Stimulated activated CD4-positive, alpha-beta T cell treated with anti-CD3 and anti-CD28 coated beads, Interleukin-1b, Interleukin-23, amount 100 ng/mL, for 1 hour (primary cell): ENCODE measurements at places on chromosomes 11 and 22.

- DNase-seq: no peak
Observed at GRCh38 chr11:47257517-47258316, at the start of gene NR1H3. TSS of gene NR1H3 (plus strand) at chr11:47257996. CDS start at chr11:47259217, 1,221 bp downstream.

DNA sequence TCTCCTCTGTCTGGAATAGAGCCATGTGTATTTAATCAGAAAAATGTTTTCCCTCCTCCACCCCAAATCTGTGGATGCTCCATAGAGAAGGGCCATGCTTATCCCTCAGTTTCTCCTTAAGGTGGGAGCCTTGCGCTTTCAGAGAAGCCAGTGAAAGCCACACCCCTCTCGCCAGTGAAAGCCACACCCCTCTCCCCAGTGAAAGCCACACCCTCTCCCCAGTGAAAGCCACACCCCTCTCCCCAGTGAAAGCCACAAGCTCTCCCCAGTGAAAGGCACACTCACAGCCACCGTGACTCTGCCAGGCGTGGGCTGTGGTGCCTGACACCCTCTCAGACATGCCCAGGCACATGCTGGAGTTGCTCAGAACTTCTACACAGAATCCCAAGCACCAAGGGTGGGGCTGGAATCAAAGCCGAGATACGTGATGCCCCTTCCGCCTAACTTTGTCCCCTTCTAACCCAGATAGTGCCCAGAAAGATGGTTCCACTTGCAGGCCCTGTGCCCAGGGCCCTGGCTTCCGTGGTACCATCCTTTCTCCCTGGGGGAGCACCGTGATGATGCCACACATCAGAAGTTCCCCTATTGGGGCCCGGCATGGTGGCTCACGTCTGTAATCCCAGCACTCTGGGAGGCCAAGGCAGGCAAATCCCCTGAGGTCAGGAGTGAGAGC is 16.5 kb upstream of the PRR5 start:
- peak; percentile 68 for DNase-seq

GRCh38 chr11:706439-706956 is 467 bp downstream of the EPS8L2 start:
- no peak for DNase-seq

- DNase-seq: no peak
Observed at GRCh38 chr22:46769191-46769675, 6.8 kb downstream of the TBC1D22A start.

DNA sequence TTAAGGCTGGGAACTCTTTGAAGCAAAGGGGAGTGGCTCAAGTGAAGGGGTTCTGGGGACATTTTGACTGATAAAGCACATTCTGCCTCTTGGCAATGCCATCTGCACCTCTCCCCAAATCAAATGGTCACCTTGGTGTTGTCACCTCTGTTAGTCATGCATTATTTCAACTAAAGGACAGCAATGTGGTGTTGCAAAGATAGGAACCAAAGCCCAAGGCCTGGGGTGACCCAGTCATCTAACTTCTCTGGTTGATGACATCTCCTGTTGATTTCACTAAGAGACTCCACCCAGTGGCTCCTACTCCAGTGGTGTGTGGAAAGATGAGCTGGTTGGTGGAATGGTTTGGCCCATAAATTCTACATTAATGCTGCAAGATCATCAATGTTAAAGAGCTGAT is 7.8 kb upstream of the MS4A1 start:
- no peak for DNase-seq

DNA sequence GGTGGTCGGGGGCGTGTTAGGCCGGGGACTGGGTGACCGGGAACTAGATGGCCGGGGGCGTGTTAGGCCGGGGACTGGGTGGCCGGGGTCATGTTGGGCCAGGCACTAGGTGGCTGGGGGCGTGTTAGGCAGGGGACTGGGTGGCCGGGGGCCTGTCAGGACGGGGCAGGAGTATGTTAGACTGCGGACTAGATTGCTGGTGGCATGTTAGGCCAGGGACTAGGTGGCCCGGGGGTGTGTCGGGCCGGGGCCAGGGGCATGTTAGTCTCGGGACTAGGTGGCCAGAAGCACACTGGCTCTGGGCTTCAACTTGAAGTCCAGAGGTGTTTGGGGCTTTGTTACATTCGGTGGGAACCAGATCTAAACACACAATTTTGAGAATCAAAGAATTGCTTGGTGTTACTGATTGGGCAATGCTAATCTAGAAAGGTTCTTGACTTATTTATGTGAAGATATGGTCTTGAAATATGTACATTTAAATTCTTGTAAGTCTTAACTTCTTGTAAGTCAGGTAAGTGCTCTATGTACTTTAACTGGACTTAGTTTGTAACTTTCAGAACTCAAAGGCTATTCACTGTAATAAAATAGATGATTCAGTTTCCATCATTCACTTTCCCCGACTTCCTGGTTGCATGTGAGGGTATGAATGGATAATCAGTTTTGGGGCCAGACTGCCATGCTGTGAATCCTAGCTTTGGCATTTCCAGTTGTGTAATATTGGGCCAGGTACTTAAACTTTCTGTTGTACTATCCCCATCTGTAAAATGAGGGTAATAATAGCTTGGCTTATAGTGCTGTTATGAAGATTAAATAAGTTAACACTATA is 1.1 kb downstream of the EXT2 start:
- DNase-seq: no peak

GRCh38 chr11:71330996-71331395 is 78.6 kb upstream of the SHANK2 start:
- DNase-seq: no peak

DNA sequence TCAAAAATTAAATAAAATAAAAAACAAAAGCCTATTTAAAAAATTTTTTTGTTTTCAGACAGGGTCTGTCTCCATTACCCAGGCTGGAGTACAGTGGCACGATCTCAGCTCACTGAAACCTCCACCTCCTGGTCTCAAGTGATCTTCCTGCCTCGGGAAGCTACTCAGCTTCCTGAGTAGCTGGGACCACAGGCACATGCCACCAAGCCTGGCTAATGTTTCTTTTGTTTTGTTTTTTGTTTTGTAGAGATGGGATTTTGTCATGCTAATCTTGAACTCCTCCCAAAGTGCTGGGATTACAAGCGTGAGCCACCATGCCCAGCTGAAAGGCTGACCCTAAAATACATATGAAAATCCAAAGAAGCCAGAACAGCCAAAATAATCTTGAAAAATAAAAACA is 20.4 kb upstream of the L3MBTL2 start:
- no peak for DNase-seq

DNA sequence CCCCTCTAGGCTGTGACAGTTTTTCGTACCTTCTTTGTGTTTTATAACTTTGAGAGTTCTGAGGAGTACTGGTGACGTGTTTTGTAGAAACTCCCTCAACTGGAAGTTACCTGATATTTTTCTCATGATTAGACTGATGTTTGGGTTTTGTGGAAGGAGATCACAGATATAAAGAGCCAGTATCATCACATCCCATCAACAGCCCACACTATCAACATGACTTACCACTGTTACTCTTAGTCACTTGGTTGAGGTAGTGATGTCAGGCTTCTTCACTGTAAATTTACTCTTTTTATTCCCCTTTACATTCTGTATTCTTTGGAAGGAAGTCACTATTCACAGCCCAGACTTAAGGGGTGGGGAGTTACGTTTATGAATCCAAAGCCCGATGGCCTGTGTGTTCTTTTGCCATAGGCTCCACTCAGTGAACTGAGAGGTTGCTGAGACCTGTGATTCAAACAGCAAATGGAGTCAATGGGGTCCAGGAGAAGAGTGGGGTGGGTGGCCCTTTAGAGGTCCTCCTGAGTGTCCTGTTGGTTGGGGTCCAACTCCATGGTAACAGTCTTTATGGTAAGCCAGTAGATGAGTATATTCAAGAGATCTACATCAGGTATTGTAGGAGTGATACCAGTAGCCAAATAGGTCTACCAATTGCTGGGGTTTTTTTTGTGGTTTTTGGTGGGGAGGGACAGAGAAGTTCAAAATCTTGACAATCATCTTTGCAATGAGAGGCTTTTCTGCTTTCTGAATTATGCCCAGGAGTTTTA is 15.2 kb upstream of the MS4A4E start:
- DNase-seq: no peak

GRCh38 chr22:26082866-26083265 is 86.4 kb upstream of the SEZ6L start:
- no peak for DNase-seq

DNA sequence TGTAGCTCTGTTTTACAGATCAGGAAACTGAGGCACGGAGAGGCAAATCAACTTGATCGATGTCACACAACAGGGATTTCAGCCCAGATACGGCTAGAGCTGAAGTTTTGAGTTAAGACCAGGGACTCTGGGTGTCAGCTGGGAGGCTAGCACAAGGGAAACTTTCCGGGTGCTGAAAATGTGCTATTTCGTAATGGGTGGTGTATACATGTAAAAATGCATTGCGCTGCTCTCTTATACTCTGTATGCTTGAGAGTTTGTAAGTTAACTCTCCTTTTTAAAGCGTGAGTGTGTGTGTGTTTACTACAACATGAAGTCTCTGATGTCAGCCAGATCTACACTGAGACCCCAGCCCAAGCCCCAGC is 227.6 kb downstream of the MN1 start:
- DNase-seq: no peak

DNA sequence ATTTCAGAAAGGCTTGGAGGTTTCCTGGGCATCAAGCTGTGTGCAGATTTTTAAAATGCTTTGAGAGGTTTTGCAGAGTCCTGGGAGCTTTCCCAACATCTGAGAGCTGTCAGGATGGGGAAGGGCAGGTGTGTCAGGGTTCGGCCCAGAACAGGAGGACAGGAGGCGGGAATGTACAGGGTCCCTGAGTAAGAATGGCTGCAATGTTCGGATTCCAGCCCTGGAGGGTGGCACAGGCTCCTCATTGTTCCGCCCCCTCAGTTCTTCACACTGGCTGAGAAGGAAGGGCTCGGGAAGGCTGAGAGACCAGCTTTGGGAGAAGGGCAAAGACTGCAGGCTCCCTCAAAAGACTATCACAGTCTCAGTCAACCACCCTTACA is 5.1 kb upstream of the SEPTIN3 start:
- DNase-seq: no peak

GRCh38 chr11:45924036-45924915 is 1.8 kb downstream of the LARGE2 start:
- no peak for DNase-seq

- DNase-seq: no peak
Observed at GRCh38 chr11:115653926-115654325, 149.7 kb upstream of the CADM1 start.

DNA sequence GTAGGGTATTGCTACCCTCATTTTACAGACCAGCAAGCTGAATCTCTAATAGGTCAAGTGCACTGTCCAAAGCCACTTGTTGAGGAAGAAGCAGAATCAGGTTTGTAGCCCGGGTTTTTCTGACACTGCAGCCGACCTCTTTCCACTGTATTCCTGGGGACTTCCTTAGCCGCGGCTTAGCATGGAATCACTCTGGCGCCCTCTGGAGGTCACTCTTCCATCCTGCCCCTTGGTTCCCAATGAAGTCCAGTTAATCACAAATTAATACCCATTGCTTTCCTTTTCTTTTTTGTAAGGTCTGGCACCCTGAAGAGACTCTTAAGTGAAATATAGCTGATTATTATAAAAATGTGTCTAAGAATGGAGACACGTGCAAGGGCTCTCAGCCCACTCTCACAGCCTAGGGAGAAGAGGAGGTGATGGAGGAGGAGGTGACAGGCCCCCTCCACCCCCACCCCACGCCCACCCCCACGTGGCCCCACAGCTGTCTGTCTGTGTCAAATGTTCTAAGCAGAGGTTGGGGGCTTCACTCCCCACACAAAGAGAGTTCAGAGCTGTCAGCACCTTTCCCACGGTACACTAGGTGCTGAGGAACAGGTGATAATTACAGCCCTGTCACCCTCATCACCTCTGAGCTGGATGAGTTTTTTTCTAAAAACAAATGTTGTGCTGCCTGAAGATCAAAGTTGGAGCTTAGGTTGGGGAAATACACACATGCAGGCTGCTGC is 57.7 kb upstream of the DRD2 start:
- peak; percentile 29 for DNase-seq

DNA sequence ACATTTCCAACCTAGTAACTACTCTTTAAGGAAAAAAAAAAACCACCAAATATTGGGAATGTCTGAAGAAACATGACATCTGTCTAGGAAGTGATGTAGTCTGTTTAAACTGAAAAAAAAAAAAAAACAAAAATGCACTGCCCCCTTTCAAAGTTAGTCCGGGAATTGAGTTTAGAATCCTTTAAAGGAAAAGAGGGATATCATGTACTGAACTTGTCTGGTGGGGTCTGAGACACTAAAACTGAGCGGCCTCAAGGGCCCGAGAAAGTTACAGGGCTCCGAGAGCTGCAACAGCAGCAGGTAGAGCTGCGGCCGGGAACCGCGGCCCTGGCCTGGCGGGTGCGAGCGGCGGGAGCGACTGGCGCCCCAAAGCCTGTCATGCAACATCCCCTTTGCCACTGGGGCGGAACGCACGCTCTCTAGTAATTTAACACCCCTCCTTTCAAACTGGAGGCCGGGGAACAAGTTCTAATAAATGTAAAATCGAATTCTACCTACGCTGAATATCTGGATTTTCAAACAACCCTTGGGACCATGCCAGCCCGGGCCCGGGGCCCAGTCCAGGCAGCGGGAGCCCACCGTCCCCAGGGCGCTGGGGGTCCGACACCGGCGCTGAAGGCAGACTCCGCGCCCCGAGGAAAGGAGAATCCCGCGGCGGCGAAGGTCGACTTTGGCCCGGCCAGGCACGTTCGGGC is 736 bp downstream of the RDX start:
- DNase-seq: no peak

- no peak for DNase-seq
Observed at GRCh38 chr11:92556431-92556830, 331.8 kb downstream of the FAT3 start.

DNA sequence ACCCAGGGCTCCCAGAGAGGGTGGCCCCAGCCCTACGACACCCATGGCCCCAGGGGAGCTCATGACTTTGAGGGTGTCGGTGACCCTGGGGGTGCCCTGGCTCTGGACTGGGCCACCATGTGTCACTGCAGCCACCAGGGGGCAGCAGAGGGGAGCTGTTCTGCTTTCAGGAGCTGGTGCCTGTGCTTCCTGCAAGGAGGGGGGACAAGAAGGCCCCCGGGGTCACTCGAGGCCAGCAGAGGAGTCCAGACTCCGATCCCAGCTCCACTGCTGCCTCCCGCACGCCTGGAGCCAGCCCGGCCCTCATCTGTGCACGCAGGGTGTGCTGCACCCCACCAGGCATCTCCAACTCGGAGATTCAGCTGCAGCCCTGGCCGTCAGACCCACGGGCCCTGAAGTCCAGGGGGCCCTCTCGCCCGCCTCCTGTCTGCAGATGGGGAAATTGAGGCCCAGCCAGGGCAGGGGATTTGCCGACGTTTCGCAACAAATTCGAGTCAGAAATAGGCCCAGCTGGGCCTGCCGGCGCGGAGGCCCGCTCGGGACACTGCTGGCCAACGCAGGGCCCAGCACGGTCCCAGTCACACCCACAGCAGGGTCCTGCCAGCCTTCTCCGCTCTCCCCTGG is 29.5 kb upstream of the WNT7B start:
- DNase-seq: peak; percentile 89

DNA sequence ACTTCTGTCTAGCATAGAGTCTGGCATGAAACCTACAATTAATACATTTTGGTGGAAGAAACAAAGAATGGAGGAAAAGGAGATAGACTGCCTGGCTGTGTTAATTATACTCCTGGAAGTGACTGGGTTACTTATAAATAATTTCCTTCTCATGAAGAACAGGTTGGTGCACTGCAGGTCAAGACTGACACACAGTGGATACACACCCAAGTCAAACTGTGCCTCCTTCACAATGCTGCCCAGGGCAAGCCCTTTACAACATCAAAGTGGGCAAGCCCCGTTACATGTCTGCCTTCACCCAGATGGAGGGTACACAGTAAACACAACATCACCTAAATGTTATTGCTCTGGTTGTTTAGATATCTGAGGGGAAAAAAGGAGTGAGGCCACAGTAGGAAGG is 83.7 kb upstream of the KCNA4 start:
- no peak for DNase-seq
